ENCODE measurements at places on chromosomes 13 and 19. TPM values are rescaled to one million over a fixed set of nuclear protein-coding genes. Genes with fewer than 3 reads are reported as not detected.

DNA sequence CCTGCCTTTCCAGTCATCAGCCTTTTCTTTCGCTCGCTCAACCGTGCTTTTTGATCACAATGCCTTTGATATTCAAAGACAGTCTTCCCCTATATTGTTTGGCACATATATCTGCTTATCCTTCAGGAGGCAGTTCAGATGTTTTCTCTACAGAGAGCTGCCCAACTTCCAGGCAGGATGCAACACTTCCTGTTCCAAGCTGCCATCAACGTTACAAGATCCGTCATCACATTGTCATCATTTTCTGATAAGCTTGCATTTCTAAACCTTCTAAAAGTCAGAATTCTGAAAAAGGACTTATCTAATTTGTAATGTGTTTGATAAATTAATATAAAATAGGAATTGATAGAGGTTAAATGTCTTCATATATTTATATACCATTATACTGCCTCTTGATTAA lies 574.2 kb downstream of the TBC1D4 start:
- DNase-seq, result no peak

GRCh38 chr19:15439078-15439799 lies 10.5 kb downstream of the WIZ start:
- DNase-seq, result no peak

GRCh38 chr19:45245334-45245787 lies at the start of gene EXOC3L2:
Gene EXOC3L2 (minus strand): TSS chr19:45245407. CDS start chr19:45239045, 6,362 bp downstream.
- DNase-seq, result no peak

The NLRP9 gene
- not detected for total RNA-seq

The KCNJ14 gene
- total RNA-seq, result 2.1 TPM

The ATP8A2 gene
- 0.63 TPM for total RNA-seq
